ENCODE measurements at places on chromosomes 1 and 21.

DNA sequence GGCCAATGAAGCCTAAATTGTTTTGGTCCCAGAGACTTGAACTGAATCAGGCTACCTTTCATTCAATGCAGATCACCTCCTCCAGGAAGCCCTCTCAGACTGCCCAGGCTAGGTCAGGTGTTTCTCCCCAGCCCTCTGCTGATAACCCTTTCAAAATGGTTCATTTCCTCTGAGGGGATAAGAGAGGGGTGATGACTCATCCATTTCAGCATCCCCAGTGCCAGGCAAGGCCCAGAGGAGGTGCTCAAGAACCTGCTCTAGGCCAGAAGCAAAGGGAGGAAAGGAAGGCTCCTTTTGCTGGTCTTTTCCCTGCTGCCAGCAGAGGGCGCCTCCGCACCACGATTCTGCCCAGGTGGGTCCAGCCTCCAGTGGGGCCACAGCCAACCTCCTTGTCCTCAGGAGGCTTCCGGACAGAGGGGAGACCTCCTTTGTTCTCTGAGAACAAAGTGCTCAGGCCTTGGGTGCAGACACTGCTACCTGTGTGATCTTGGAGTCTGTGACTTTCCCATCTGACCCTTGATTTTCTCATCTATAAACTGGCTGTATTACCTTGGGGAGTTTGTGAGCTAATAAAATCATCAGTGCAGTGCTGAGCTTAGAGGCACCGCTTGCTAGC lies 45.3 kb upstream of the ARHGEF10L start:
- DNase-seq: no peak

- DNase-seq: no peak
Measured at GRCh38 chr21:29382030-29382654, 83.4 kb downstream of the BACH1 start.

DNA sequence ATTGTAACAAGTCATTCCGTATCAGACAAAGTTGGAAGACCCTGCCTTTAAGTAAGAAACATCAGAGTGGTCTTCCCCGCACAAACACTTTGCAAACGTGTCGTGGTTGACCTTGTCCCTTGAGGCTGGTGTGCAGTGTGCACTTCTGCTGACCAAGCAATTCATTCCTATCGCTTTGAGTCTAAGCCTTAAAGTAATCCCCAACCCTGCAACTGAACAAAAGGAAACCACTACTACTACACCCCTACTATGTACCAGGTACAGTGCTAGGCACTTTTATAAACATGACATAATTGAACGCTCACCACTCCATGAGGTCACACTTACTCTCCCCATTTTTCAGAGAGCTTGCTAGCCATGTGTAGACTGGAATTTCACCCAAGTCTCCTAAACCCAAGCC lies 10.6 kb downstream of the ITPKB start:
- no peak for DNase-seq

GRCh38 chr1:102550729-102551384 lies 554.1 kb upstream of the OLFM3 start:
- DNase-seq: no peak

DNA sequence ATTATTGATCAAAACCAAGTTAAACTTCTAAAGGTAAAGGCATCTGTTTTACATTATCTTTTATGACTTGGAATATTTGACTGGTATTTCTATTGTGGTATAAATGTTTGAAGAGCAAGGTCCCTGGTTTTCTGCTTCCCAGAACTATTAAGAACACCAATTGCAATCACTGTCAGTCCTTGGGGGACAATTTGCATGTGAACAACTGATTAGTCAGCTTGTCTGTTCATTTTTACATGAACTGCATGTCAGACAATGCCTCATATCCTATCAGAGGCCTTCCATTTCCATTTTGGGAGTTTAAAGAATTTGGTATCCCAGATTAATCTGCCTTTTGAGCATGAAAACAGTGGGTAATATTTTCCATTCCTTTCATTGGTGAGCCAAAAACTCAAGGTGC lies 654.9 kb upstream of the USP24 start:
- no peak for DNase-seq

GRCh38 chr1:156868341-156868740 lies 7.7 kb downstream of the NTRK1 start:
- DNase-seq: no peak

DNA sequence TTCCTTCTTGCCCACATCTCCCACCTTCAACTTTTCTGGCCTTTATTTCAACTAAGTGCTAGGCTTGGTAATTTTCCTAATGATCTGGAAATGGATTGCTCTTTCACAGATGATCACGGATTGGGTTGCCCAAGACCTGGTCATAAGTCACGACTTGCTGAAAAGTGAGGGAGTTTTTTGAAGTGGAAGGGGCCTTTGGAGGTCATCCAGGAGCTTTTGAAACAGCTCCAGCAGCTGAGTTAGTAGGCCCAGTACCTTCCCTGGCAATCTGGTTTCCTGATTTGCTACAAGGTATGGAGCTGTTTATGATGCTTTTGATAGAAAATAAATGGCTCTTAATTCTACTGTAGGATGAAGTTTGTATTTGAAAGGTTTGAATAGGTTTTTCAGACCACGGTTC lies 20.4 kb downstream of the GREM2 start:
- no peak for DNase-seq
